Brain (organoid and tissue), 16 donors: ENCODE measurements at places on chromosomes 1 and 21. TPM values are rescaled to one million over a fixed set of nuclear protein-coding genes. Genes with fewer than 3 reads are reported as not detected.

LDLRAD1 gene
- not detected for polyA plus RNA-seq

IFI44 gene
- 1.6 TPM for polyA plus RNA-seq

TCP10L gene
- polyA plus RNA-seq: 6.8 TPM

CTNNBIP1 gene
- polyA plus RNA-seq: 84.5 TPM

RNF187 gene
- polyA plus RNA-seq: 531 TPM

ZBTB8A gene
- polyA plus RNA-seq: 6.8 TPM

- peak; percentile 52 for DNase-seq
These were observed 55.9 kb upstream of the PROX1 start for GRCh38 chr1:213931836-213932235.

GRCh38 chr1:116826818-116827606 lies 72.8 kb downstream of the CD2 start:
- DNase-seq: no peak

- no peak for DNase-seq
These were observed 16.1 kb upstream of the CHI3L1 start for GRCh38 chr1:203202431-203203245.

GRCh38 chr1:1157426-1157913 lies 16.2 kb upstream of the TTLL10 start:
- peak; percentile 65 for DNase-seq

GRCh38 chr1:168362991-168363390 lies 82.3 kb downstream of the TBX19 start:
- DNase-seq: no peak

GRCh38 chr1:103931891-103932290 lies 182.2 kb downstream of the AMY1C start:
- DNase-seq: no peak

DNA sequence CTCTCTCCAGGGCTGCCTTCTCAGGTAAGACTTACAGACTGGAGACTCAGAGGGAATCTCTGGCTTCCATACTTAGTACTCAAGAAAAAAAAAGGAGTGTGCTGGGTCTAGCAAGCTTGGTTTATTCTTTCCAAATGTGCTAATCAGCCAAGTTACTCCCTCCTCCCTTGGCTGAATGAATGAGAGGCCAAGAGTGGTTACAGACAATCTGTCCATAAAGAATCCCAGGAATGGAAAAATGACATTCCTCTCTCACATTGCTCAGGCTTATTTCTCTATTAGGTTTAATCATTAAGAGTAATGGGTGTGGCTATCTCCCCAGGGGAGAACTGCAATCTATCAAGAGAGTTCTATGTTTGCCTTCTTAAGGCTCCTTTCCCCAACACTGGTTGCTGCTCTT lies 547.3 kb upstream of the PLXNA2 start:
- DNase-seq: no peak

- DNase-seq: no peak
These were observed 34.6 kb upstream of the DIP2A start for GRCh38 chr21:46424039-46424591.

- DNase-seq: no peak
These were observed 3.8 kb downstream of the PLEKHA6 start for GRCh38 chr1:204355913-204356312.

GRCh38 chr1:36570006-36570405 lies 87.3 kb upstream of the CSF3R start:
- DNase-seq: no peak

GRCh38 chr1:182101415-182102042 lies 40.0 kb upstream of the ZNF648 start:
- DNase-seq: no peak

- DNase-seq: peak; percentile 73
These were observed 2.0 kb upstream of the OLIG2 start for GRCh38 chr21:33023574-33024200.

- no peak for DNase-seq
These were observed 87.1 kb downstream of the VCAM1 start for GRCh38 chr1:100806601-100807000.

DNA sequence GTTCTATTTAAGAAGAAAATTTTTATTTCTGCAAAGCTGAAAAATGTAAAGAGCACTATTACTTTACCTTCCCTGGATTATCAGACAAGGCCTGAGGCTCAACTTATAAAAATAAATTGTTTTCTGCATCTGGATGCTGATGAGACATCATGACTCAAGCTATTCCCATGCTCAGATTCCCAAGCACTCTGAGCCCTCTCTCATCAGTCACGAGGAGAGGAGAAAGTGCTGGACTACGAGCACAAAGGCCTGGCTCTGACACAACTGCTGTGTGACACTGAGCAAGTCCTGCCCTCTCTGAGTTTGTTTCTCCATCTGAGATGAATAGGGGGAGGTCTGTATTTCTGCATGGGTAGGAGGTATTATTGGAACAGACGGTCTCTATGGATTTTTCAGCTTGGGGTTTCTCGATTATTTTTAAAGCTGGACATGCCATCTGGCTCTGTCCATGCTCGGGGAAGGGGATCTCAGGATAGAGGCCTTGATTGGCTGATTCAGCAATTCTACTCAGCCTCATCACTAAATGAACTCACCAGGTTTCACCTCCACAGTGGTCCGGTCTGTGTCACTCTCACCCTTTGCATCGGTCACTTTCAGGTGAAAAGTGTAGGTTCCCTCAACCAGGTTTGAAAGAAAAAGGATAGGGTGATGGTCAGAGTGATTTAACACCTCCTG lies 107.7 kb downstream of the KIAA0319L start:
- DNase-seq: no peak

- DNase-seq: no peak
These were observed 87.6 kb downstream of the PTPRC start for GRCh38 chr1:198726455-198726854.

GRCh38 chr1:156445789-156446263 lies 54.7 kb downstream of the MEF2D start:
- peak; percentile 81 for DNase-seq

GRCh38 chr1:67479146-67479891 lies 49.1 kb upstream of the SERBP1 start:
- no peak for DNase-seq
